ENCODE measurements at places on chromosomes 3 and 15. TPM values are rescaled to one million over a fixed set of nuclear protein-coding genes. Genes with fewer than 3 reads are reported as not detected.

SLC24A1 gene
- total RNA-seq, result 10.2 TPM

MEX3B gene
- total RNA-seq, result 2.3 TPM

IL17RC gene
- 69.1 TPM for total RNA-seq

GRAMD2A gene
- total RNA-seq, result 0.32 TPM

SOX14 gene
- total RNA-seq, result not detected

SNTN gene
- not detected for total RNA-seq

DMXL2 gene
- 19.7 TPM for total RNA-seq

FAM240A gene
- total RNA-seq, result not detected

CHRNA7 gene
- total RNA-seq, result 0.81 TPM

ARGFX gene
- total RNA-seq, result not detected

LRRC3B gene
- not detected for total RNA-seq

GABRA5 gene
- total RNA-seq, result not detected

CSNK1G1 gene
- 36.5 TPM for total RNA-seq

SLC28A2 gene
- not detected for total RNA-seq

GRAMD1C gene
- 2.4 TPM for total RNA-seq

ADGRG7 gene
- total RNA-seq, result not detected

NANOGP8 gene
- total RNA-seq, result not detected

ETV5 gene
- 24.8 TPM for total RNA-seq

PRR20G gene
- total RNA-seq, result not detected

DOCK3 gene
- 0.16 TPM for total RNA-seq

SAMMSON gene
- not detected for total RNA-seq

TRAT1 gene
- total RNA-seq, result not detected

LMCD1 gene
- total RNA-seq, result 324 TPM

FMN1 gene
- 6.8 TPM for total RNA-seq

PPP2R3A gene
- total RNA-seq, result 33.6 TPM

TF gene
- total RNA-seq, result under 0.01 TPM

C3orf49 gene
- total RNA-seq, result not detected

NOX5 gene
- total RNA-seq, result 0.49 TPM

PLA2G4D gene
- not detected for total RNA-seq

LSAMP gene
- 0.12 TPM for total RNA-seq

GRK7 gene
- 0.12 TPM for total RNA-seq

GOLGA6L9 gene
- 1.6 TPM for total RNA-seq

MAPKAPK3 gene
- 54.0 TPM for total RNA-seq

AGTR1 gene
- 42.3 TPM for total RNA-seq

SMCO1 gene
- 0.16 TPM for total RNA-seq

PLEKHO2 gene
- 108 TPM for total RNA-seq

SQOR gene
- total RNA-seq, result 139 TPM

CLDN18 gene
- total RNA-seq, result not detected

LMAN1L gene
- not detected for total RNA-seq

CIDEC gene
- not detected for total RNA-seq

ALDH1L1 gene
- total RNA-seq, result 0.16 TPM

GOLGA6L4 gene
- 1.3 TPM for total RNA-seq

SLC28A1 gene
- not detected for total RNA-seq

CHRM5 gene
- total RNA-seq, result under 0.01 TPM

ST8SIA2 gene
- total RNA-seq, result 18.2 TPM

C15orf61 gene
- 6.0 TPM for total RNA-seq

DPPA4 gene
- 2.3 TPM for total RNA-seq

SLC38A3 gene
- total RNA-seq, result not detected

EXD1 gene
- total RNA-seq, result not detected

PTX3 gene
- 515 TPM for total RNA-seq

ZNF502 gene
- total RNA-seq, result 6.6 TPM

CSPG4 gene
- 181 TPM for total RNA-seq

MOBP gene
- total RNA-seq, result not detected

RTP1 gene
- not detected for total RNA-seq

KLHL25 gene
- 3.3 TPM for total RNA-seq

CNTN6 gene
- total RNA-seq, result 1.3 TPM

AP3B2 gene
- 1.6 TPM for total RNA-seq

TRANK1 gene
- total RNA-seq, result 33.8 TPM

Measured in hair follicle dermal papilla cell (primary cell).